Epithelial cell of proximal tubule (primary cell): ENCODE measurements at places on chromosomes 12 and 14. TPM values are rescaled to one million over a fixed set of nuclear protein-coding genes. Genes with fewer than 3 reads are reported as not detected.

KLRG1 gene
- total RNA-seq: 0.65 and 1.2 TPM in 2 replicates

SYT10 gene
- total RNA-seq: not detected in 2 replicates

B3GNT4 gene
- 0.58 and 1.4 TPM in 2 replicates for total RNA-seq

PSMB11 gene
- not detected in 2 replicates for total RNA-seq

TCL1B gene
- not detected in 2 replicates for total RNA-seq

VEZT gene
- total RNA-seq: 69.1 and 99.4 TPM in 2 replicates

GLRX5 gene
- 51.4 and 94.1 TPM in 2 replicates for total RNA-seq

GRCh38 chr12:92550661-92551060 lies 152.1 kb upstream of the PLEKHG7 start:
- DNase-seq: no peak

DNA sequence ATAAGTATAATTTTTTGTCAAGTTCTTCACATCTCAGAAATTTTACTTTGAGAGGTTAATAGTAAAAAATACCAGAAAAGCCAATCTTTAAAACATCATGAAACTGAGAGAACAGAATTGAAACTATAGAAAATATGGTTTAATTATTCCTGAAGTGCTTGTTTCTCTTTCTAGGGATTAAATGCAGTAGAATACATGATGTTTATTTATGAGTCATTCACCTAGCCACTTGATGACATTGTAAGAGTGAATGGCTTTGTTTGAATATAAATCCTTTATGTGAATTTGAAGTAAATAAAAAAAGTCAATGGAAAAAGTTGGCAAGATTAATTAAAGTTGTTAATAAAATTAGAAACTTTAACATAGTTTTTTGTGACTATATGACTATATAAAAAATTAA lies 48.4 kb downstream of the KTN1 start:
- DNase-seq: no peak

GRCh38 chr12:62605981-62606380 lies 139.4 kb downstream of the MON2 start:
- no peak for DNase-seq

GRCh38 chr12:2813214-2814185 lies 1.0 kb downstream of the ITFG2 start:
- no peak for DNase-seq

DNA sequence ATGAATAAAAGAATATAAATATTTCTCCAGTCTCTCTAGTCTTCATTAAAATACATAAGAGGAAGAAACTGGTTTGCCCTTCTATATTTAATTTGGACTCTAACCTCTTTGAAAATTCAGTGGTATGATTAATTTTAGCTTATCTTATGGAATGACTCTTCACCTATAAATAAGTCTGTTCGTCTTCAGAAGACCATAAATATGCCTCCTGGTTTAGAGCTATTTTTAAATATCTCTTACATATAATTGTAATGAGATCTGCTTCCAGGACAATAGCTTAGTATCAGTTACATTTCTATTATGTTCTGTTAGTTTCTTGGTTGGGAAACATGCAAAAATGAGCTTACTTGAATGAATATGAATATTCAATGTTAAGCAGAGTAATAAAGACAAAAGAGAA lies 257.5 kb upstream of the HMGA2 start:
- no peak for DNase-seq

DNA sequence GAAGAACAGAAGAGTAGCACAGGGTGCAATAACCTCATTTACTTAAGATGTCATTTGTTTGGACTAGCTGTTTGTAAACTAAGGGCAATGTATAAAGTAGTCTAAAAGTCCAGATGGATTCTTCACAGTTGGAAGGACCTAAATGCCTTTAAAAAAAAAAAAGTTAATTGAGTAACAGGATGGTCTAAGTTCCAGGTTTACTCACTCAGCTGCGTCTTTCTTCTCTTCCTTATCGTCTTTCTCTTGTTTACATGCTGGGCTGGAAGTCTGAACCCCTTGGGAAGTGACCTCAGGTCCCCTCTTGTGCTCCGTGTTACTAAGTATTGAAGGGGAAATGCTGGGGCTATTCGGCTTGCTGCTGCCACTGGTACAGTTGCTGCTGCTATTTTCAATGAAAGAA lies 82.5 kb downstream of the SH2B3 start:
- DNase-seq: peak; percentile 7

DNA sequence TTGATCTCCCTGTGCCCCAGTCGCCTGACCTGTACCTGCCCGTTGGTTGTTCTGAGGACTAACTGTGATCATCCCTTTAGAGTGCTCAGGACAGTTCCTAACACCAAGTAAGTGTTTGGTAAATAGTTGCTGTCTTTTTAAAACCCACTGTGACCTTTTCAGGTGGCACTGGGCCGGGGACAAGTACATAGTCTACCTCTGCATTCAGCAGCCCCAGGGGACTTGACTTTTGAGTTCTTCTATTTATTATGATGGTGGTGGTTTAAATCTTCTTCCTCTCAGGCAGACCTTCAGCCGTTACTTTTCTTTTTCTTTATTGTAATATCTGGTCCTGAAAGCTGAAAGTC lies 38.8 kb downstream of the EVL start:
- no peak for DNase-seq

- no peak for DNase-seq
Observed at GRCh38 chr14:31206536-31207286, 882 bp downstream of the HECTD1 start.

DNA sequence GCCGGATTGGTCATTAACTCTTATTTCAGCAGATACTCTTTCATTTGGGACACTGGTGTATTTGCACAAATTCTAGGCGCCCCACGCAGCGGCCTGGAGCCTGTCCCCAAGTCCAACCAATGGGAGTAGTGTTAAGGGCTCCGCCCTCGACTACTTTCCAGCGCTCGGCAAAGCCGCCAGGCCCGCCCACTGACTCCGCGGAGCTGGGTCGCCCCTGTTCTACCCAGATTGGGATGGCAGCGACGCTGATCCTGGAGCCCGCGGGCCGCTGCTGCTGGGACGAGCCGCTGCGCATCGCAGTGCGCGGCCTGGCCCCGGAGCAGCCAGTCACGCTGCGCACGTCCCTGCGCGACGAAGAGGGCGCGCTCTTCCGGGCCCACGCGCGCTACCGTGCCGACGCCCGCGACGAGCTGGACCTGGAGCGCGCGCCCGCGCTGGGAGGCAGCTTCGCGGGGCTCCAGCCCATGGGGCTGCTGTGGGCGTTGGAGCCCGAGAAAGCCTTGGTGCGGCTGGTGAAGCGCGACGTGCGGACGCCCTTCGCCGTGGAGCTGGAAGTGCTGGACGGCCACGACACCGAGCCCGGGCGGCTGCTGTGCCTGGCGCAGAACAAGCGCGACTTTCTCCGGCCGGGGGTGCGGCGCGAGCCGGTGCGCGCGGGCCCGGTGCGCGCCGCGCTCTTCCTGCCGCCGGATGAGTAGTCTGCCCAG lies at the start of gene ACOT6:
TSS of gene ACOT6 (plus strand) at position 179 of the 707 bp plus-strand sequence. CDS start at position 234, 55 bp downstream.
- no peak for DNase-seq

DNA sequence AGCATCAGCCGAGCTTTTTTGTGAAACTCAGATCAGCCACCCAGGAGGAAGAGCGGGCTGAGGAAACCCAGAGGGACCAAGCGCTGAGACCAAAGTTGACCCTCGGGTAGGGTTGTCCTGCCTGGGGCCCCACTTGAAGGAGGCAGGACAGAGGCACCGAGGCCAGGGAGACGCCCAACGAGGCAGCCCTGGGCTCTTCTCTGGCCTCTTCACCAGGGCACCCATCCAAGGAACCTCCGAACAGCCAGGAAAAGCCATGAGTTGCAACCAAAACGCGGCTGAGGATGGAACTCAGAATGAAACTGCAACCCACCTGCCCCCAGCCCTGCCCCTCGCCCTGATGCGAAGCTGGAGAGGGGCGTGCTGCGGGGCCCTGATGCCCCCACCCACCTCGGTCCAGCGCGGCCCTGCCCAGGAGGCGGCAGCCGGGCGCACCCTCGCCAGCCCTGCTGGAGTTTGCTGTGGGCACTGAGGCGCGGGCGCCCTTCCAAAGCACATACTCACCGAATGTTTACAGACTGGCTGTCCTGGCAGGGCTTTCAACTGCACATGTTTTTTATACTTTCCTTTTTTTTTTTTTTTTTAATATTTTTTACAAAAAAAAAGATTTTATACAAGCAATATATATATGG lies 41.9 kb downstream of the JDP2 start:
- DNase-seq: no peak
